ENCODE measurements at places on chromosomes 7 and 10.

- DNase-seq, result no peak
Observed at GRCh38 chr10:33267708-33268107, 66.8 kb downstream of the NRP1 start.

DNA sequence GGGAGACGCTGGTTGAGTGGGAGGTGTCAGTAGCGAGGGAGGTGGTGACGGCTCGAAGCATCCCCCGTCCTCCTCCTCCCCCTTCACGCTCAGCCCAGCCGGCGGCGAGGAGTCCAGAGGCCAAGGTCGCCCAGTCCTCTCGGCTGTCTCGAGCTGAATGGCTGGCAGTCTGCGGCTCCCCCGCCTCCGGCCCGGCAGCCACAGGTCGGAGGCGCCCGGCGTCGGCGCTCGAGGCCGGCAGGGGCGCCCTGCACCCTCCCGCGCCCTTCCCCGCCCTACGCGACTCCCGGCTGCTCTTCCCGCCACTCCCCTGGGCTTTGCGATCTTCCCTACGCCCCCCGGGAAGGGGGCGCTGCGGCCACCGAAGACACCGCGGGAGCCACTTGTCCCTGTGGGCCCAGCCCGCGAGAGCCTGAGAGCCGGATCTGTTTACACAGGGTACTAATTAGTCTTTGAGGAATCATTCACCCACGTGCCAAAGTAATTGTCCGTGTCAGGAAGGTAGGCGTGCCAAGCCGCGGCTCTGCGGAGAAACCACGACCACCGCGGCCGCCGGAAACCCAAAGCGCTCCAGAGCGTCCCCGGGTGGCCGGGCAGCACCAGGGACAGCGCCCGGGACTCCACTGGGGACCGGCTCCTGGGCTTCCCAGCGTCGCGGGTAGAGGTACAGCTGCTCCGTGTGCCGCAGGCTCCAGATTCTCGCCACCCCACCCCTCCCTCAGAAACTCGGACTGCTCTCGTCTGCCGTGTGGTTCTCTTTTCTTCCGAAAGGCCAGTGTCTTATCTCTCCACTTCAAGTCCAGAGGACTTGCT lies at the start of gene NXPH1:
Gene NXPH1 (plus strand): TSS at position 133 of the 813 bp plus-strand sequence.
- no peak for DNase-seq

DNA sequence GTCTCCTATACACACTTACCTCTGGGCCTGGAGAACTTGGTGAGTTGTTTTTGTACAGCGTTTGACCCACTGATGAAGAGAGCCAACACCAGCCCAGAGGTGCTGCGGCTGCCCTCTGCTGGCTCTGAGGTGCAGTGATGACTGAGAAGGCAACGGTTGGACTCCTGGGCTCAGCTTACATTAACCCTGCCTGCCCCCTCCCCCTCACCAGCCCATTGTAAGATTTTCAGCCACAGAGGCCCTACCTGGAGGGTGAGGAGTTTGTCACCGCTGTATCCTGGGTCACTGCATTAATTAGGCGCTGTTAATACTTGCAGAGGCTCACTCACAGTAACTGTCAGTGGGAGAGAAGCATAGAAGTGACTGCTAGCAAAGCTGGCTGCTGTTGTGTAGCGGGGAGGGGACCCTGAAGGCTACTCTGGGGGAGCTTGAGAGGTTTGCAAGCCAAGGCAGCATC lies 19.0 kb upstream of the ANKRD2 start:
- DNase-seq, result peak; percentile 25

DNA sequence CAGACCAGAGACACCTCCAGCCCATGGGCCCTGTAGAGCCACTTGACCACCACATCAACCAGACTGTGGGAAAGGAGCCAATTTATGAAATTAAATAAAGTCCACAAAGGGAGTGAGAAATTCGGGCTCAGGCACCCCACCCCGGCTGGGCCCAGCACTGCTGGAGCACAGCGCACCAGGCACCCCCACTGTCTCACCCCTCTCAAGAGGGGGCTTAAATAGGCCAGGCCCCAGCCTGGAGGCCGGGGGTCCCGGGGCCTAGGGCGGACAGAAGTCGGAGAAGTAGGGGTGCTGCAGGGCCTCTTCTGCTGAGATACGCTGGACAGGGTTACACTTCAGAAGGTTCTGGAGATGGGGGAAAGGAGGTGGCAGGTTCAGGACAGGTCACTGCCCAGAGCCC lies 3.9 kb downstream of the CDK5 start:
- no peak for DNase-seq

- no peak for DNase-seq
Observed at GRCh38 chr7:121113288-121113687, 124.8 kb downstream of the CPED1 start.

DNA sequence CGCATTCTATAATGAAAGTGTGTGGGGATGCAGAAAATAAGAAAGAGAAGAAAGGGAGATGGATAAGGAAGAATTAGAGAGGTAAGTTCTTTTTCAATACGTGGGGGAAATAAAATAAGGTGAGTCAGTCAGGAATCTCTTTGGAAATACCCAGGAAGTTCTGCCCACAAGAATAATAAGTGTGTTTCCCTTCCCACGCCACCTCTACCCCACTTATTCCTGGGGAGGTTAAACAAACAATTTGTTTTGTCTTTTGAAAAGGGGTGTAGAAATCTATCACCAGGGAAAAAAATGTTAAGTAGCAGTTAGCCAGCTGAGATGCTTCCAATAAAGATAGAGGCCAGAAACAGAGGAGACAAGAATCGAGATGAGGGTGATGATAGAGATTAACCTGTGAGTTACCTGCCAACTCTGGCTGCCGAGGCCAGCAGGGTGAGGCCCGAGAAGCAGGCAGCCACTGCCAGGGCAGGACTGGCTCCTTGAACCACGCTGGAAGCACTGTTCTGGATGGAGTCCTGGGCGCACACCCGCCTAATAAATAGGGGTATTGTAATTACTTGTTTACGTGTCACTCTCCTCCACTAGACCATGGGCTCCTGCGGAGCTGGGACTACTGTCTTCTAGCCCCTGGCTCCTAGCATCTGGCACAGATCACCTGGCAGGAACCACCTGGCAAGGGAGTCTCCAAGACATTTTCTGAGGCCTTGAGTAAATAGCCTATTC lies 191.3 kb downstream of the FGFR2 start:
- DNase-seq, result no peak

GRCh38 chr10:24793648-24794379 lies 70.1 kb upstream of the ARHGAP21 start:
- no peak for DNase-seq

DNA sequence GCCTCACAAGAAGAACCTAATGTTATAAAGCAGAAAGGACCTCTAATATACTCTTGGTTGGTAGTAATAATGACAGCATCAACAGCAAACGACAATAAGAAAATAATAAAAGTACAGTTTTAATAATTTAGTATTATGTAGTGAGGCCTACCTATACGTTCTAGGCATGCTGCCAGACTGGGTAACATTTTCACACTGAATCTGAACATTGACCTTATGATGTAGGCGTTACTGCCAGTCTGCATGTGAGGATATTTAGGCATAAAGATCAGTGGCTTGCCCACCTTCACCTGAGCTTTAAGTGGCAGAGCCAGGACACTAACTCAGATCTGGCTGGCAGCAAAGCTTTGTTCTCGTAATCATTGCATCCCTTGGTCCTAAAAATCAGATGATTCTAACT lies 2.5 kb downstream of the FGL2 start:
- DNase-seq, result no peak

GRCh38 chr7:40315277-40315676 lies 180.5 kb downstream of the SUGCT start:
- no peak for DNase-seq

DNA sequence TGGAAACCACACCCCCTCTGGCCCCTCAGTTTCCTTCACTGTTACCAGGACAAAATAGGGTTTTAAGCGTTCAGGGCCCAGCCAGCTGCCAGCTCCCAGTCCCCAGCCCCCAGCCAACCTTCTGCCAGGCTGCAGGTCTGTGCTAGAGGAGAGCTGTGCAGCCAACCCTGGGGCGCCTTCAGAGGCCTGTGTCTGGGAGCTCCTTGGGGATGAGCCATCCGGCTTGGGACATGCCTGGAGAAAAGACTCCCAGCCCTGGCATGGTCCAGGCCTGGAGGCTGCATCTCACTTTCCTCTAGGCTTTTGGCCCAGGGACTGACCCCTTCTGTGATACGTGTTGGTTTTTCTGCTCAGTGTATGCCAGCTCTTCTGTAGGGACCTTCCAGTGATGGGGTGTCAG lies 487.6 kb upstream of the MGMT start:
- no peak for DNase-seq

DNA sequence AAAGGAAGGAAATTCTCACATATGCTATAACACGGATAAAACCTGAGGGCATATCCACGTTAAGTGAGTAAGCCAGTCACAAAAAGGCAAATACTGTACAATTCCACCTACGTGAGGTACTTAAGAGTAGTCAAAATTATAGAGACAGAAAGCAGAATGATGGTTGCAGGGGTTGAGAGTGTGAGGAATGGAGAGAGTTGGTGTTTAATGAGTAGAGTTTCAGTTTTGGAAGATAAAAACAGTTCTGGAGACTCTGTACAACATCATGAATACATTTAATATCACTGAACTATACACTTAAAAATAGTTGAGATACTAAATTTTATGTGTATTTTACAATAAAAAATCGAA lies 95.1 kb downstream of the SNX13 start:
- DNase-seq, result no peak

DNA sequence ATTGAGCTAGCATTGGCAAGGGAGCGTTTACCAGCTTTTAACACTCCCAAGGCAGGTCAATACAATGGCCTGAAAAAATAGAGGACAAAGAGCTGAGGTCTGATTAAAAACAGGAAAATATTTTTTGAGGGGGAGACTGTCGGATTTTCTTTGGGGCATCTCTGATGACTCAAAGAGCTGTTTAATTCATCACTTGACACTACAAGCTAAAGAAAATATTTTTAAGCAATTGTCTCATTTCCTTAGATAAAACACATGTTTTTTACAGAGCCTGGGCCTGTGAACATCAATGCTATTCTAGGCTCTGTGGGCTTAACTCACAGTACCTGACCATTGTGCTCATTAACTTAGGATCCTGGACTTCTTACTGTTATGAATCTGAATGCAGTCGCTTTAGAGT lies 100.8 kb downstream of the NRP1 start:
- no peak for DNase-seq

DNA sequence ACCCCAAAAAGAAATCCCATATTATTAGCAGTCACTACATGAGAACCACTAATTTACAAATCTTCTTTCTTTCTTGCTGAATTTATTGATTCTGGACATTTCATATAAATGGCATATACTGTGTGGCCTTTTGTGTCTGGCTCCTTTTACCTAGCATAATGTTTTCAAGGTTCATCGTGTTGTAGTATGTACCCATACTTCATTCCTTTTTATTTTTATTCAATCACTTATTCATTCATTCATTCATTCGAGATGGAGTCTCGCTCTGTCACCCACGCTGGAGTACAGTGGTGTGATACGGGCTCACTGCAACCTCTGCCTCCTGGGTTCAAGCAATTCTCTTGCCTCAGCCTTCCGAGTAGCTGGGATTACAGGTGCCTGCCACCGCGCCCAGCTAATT lies 21.9 kb downstream of the VPS26A start:
- DNase-seq, result no peak

GRCh38 chr10:127889605-127890195 lies 3.0 kb downstream of the CLRN3 start:
- DNase-seq, result no peak

DNA sequence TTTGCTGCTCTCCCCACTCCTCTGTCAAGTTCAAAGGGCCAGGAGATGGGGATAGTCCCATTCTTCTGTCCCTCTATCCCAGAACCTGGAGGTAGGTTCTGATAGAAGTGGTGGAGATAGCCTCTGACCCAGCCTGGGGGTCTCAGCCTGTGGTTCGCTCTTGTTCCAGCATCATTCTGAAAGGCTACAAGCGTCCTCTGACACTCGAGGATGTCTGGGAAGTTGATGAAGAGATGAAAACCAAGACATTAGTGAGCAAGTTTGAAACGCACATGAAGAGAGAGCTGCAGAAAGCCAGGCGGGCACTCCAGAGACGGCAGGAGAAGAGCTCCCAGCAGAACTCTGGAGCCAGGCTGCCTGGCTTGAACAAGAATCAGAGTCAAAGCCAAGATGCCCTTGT lies 14.5 kb downstream of the ABCC2 start:
- DNase-seq, result no peak

GRCh38 chr7:100483722-100484672 lies at the start of gene NYAP1:
NYAP1 (plus strand) TSS chr7:100483927; CDS start chr7:100485312, 1,385 bp downstream.
- peak; percentile 39 for DNase-seq

- DNase-seq, result no peak
Observed at GRCh38 chr10:78537018-78537417, 503.4 kb downstream of the RPS24 start.

GRCh38 chr7:148108381-148108780 lies 482.2 kb upstream of the C7orf33 start:
- no peak for DNase-seq

GRCh38 chr10:21927631-21928353 lies 75.7 kb downstream of the DNAJC1 start:
- DNase-seq, result no peak

DNA sequence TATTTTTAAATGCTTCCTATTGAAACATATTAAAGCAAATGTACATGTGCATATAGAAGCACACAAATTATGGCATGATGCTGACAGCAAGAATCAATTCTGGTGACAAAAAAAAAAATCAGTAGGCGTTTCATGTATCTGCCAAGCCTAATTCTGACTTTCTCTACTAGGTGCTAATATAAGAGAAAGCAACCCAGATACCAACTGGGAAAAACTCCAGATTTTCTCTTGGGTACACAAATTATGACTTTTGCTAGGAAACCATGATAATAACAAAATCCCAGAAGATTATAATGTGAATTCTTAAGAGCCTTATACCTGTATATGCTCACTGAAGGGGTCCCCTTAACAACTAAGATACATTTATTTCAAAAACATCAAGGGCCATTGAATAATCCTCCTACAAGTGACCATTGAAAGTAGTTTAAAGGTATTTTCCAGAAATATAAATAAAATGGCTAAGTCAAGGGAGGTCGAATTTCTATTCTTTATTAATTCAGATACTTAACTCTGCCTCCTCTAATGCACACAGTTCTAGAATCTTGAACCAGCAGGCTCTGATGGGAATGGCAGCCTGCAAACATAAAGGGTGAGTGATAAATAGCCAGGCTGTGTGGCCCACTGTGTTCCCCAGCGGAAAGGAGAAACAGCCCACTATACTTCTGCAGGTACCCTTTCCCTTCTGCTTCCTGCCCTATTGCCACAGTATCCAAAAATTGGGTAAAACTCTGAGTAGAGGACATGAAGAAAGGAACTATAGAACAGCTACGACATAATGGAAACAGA lies 84.5 kb downstream of the DGKB start:
- DNase-seq, result no peak

GRCh38 chr7:36132012-36132411 lies 21.0 kb upstream of the EEPD1 start:
- DNase-seq, result no peak

DNA sequence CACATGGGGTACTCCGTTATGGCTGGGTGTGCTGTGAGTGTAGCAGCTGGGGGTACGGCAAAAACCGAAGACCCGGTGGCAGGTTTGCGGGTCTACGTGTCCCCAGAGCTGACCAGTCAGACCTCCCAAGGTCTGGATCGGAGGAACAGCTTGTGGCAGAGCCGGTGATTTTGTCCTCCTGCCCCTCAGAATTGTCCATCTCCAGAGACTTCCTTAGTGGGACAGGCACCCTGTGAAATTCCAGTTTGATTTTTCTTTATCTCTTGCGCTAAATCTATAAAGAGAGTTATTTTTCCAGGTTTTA lies 1.0 kb downstream of the EIF3B start:
- no peak for DNase-seq
